ENCODE measurements at places on chromosomes 7 and 10.

DNA sequence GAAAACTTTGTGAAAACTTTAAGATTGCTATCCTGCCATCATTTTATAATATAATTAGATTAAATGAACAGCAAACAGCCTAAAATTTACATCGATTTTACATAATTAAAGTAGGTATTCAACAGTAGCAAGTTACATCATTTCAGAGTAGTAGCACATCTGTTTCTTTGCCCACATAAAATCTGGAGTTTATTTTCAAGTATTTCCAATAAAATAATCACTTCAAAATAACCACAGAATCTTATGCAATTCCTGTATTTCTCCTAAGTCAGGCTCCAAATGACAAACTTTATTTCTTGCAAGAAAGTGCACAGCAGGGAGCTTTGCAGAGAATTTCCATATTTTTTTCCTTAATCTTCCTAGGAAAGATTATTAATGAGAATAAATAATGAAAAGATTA lies 82.6 kb downstream of the CUBN start:
- DNase-seq, result no peak

- no peak for DNase-seq
These were observed 42.5 kb upstream of the AHR start for GRCh38 chr7:17255926-17256325.

- DNase-seq, result no peak
These were observed 64.1 kb downstream of the PTPRZ1 start for GRCh38 chr7:121936951-121937623.

GRCh38 chr7:75938921-75939320 lies 24.0 kb downstream of the POR start:
- no peak for DNase-seq

DNA sequence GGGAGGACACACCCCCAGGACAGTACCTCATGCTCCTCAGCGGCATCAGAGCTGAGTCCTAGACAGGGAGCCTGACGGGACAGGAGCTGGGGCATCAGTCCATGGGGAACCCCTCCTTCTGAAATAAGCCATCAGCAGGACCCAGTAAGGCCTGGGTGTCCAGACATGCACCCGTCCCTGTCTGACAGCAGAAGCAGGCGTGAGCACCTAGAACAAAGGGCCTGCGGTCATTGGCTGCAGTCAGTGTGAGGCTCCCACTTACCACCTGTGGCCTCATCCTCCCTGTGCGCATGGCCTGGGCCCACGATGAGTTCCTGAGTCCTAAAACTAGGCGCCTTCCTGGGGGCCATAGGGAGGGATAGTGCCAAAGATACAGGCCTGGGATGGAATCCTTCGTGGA lies 484.7 kb downstream of the PTPRN2 start:
- no peak for DNase-seq

- no peak for DNase-seq
These were observed 309.2 kb downstream of the GFRA1 start for GRCh38 chr10:115963848-115964247.

DNA sequence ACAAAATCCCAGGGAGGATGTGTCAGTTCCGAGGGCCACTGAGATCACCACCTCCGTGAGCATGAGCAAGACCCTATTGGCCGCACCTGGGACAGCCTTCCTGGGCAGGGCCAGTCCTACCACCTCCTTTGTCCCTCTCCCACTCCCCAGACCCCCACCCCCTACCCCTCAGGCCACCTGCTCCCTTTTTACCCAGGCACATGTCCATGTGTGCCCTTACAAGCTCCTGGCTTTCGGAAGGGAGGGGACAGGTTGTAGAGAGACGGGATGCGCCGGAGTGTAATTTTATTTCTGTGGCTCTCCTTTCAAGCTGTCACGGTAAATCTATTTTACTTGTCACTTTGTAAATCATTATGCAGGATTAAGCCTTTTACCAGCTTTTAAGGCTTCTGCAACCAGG lies 20.9 kb downstream of the ZMIZ1 start:
- DNase-seq, result no peak

Data from GM18507 (cell line).